ENCODE measurements at places on chromosomes 6 and 20.

DNA sequence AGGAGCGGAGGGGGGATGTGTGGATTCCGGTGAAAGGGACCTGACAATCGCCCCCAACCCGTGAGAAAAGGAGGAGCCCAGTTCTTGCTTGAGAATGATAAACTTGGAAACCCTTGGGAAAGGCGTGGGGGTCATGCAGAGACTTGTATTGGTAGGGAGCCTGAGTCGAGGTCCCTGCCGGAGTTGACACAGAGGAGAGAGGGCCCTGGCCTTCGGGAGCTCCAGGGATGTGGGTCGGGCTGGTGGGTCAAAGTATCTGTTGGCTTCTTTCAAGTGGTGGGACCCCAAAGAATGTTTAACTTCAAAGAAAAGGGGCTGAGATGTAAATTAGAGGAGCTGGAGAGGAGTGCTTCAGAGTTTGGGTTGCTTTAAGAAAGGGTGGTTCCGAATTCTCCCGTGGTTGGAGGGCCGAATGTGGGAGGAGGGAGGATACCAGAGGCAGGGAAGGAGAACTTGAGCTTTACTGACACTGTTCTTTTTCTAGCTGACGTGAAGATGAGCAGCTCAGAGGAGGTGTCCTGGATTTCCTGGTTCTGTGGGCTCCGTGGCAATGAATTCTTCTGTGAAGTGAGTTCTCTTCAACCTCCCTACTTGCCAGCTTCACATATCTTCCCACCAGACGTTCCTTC is 571 bp downstream of the CSNK2B start:
- no peak for DNase-seq

DNA sequence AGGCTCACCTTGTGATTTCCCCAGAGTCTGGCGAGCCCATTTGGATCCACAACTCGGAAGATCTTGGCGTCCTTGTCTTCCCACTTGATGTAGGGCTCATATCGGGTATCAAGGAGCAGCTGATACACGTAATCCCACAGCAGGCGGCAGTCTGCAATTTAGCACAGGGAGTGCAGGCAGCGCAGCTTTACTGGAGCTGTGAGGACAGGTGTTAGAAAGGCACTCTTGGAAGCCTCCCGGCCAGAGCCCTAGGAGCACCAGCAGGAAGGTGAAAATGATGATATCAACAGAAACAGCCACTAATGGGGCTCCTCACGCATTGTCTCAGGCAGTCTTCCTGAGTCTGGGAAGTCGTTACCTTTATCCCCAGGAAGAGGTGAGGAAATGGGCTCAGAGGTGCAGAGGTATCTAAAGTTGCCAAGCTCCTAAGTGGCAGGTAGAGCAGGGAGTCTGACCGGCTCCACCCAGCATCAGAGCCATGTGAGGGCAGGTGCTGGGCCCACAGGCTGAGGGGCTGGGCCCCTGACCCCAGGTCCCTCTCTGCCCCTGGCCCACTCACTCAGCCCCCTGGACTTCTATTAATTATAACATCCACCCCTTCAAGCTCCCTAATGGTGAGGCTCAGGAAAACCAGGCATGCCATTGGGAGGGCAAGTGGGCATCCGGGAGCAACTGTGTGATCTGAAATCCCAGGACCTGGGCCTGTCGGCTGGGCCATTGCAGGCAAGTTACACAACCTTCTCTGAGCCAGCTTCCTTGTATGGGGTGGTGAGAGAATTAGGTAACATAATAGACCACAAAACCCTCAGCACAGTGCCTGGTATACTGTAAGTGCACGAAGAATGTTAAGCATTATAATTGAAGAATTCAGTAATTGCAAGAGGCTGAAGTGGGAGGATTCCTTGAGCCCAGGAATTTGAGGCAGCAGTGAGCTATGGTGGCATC is 18.3 kb downstream of the ETV7 start:
- peak; percentile 31 for DNase-seq

GRCh38 chr6:12030993-12031550 is 19.0 kb downstream of the HIVEP1 start:
- no peak for DNase-seq

DNA sequence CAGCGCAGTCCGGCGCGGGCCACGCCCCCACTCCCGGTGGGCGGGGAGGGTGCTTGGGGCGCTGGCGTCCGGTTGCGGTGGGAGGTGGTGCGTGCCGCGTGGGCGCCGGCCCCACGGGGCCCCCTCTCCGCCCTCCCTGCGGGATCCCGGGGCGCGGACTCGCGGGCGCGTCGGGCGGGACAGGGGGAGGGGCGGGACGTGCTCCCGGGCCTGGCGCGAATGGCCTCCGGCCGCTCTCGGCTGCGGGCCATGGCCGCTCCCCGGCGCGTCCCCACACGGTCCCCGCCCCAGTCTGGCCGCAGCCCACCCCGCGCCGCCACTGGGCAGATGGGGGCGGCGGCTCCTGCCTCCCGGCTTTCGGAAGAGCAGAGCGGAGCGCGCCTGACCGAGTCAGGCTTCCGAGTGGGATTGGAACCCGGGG is 771 bp upstream of the PPP1R3G start:
- DNase-seq, result no peak
